Caco-2 (cell line): ENCODE measurements at places on chromosomes 11 and 22. TPM values are rescaled to one million over a fixed set of nuclear protein-coding genes. Genes with fewer than 3 reads are reported as not detected.

DNA sequence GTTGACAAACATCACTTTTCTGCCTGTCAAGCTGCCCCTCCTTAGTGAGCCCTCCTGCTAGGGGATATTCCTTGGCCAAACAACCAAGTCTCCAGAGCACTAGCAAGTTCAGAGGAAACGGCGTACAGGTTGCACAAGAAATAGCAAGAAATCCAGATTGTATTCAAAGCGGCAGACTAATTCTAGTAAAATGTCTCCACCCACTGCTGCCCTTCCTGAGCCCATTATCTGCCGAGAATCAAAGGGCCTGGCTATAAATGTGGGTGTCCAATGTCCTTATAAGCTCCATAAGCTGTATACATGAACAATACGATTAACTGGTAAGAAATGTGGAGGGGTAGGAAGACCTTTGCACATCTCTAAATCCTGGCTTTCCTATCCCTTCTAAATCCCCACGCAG is 44.0 kb upstream of the AKIP1 start:
- no peak overlapping the region for H3K27ac ChIP-seq
- no peak for DNase-seq
- peaks cover 29% of the 10 kb centered on the region for H3K4me1 ChIP-seq
- no peaks in the 10 kb centered on the region for H3K27me3 ChIP-seq

- no peaks in the 10 kb centered on the region for H3K27me3 ChIP-seq
- H3K36me3 ChIP-seq: no peaks in the 10 kb centered on the region
- peak overlapping the region; percentile 34 for H3K4me3 ChIP-seq
- peak; percentile 87 for DNase-seq
These were observed 28.8 kb downstream of the IGSF9B start for GRCh38 chr11:133927690-133928627.

GRCh38 chr11:62539238-62539925 is 7.2 kb downstream of the AHNAK start:
- H3K4me3 ChIP-seq: no peak overlapping the region
- no peaks in the 10 kb centered on the region for H3K27me3 ChIP-seq
- H3K27ac ChIP-seq: no peak overlapping the region
- H3K4me1 ChIP-seq: peaks cover 46% of the 10 kb centered on the region
- no peak for DNase-seq

DNA sequence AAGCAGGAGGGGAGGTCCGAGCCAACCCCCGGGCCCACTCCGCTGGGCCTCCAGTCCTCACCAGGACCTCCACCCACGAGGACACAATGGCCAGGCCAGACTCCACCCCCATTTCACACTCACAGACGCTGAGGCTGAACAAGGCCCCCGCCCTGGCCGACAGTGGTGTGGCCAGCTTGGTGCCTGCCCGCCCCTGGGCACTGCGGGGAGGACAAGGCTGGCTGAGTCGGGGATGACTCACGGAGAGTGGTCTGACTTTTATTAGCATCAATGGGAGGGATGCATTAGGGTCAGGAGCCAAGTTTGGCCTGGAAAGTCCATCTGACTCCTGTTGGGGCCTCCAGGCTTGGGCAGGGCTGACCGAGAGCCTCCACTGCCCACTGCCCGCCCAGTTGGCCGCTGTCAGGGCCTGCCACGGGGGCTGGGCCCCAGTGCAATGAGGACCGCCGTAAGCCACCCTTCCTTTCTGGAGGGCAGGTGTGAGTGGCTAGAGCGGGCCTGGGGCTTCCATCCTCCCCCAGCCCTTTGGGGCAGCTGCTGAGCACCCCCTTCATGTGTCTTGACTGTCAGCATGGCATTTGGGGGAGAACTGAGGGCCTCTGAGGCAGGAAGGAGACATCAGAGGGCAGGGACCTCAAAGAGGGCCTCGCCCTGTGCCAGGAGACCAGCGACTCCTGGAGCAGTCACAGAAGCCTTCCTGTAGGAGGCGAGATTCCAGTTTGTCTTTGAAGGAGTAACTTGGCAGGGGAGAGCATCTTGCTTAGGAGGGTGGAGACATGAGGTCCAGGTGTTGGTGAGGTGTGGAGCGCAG is 10.6 kb downstream of the TSPAN32 start:
- H3K4me1 ChIP-seq: no peaks in the 10 kb centered on the region
- no peaks in the 10 kb centered on the region for H3K36me3 ChIP-seq
- no peaks in the 10 kb centered on the region for H3K27me3 ChIP-seq
- H3K4me3 ChIP-seq: no peak overlapping the region
- peak; percentile 26 for DNase-seq

DNA sequence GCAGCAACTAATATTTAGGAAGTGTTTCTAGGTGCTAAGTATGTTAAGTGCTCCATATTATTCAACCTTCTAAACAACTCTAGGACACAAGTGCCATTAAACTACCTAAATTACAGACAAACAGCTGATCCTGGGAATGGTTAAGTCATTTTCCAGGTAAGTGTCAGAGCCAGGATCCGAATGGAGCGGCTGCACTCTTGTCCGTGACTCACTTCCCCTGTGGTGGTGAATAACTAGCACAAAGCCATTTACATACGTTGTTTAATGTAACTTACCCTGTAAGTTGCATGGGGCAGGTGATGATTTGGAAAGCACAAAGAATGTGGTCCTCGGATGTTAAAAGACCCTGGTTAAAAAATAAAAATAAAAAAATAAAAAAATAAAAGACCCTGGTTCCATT is 8.8 kb upstream of the PRG2 start:
- H3K4me1 ChIP-seq: peaks cover 22% of the 10 kb centered on the region
- no peaks in the 10 kb centered on the region for H3K27me3 ChIP-seq
- H3K36me3 ChIP-seq: no peaks in the 10 kb centered on the region
- no peak overlapping the region for H3K27ac ChIP-seq

The C22orf42 gene
- not detected in 2 replicates for total RNA-seq

The IRF7 gene
- total RNA-seq: 27.2 and 31.2 TPM in 2 replicates

DNA sequence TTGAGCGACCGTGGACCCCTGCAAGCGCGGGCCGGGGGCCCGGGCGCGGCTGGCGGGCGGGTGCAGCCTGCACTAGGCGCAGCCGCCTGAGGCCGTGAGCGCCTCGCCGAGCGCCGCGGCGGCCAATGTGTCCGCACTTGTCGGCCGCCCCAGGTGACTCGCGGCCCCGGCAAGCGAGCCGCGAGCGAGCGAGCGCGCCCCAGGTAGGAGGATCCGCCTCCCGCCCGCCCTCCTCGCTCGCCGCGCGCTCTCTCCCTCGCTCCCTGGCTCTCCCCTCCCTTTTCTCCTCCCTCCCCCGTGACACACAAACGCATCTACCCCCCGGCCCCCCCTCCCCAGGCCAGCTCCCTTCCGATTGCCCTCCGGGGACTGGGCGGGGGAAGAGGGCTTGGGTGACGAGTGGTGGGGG is at the start of gene WNT7B:
Gene WNT7B (minus strand): TSS at position 160 of the 409 bp plus-strand sequence. CDS start 408 bp downstream, outside the sequence.
- H3K27ac ChIP-seq: no peak within 1 kb of the TSS
- H3K4me1 ChIP-seq: peaks cover 29% of the 10 kb centered on the region
- H3K27me3 ChIP-seq: peaks cover 6% of the 10 kb centered on the region; the same call in 1 of the 2 replicates
- peak within 1 kb of the TSS; percentile 30 for H3K4me3 ChIP-seq
- H3K36me3 ChIP-seq: no peaks in the 10 kb centered on the region
- no peak for DNase-seq

DNA sequence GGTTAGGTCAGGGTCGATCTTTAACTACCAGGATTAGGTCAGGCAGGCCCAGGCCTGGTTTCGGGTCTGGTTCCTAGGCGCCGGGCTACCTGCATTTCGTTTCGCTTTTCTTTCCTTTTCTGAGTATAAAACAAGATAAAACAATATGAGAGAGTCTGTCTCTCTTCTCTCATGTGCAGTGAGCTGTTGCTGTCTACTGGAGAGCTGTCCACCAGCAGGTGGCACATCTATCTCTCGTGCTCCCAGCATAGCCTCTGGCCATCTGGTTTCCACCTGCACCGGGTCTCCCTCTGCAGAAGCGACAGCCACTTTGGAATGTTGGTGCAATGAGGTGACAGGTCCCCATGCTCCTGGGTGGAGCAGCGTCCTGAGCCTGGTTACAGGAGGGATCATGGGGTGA is 27.6 kb downstream of the RIBC2 start:
- no peak overlapping the region for H3K4me3 ChIP-seq
- DNase-seq: peak; percentile 94
- peaks cover 63% of the 10 kb centered on the region for H3K4me1 ChIP-seq
- peak overlapping the region; percentile 96 for H3K27ac ChIP-seq
- H3K27me3 ChIP-seq: no peaks in the 10 kb centered on the region
